ENCODE measurements at places on chromosomes 1 and 21.

DNA sequence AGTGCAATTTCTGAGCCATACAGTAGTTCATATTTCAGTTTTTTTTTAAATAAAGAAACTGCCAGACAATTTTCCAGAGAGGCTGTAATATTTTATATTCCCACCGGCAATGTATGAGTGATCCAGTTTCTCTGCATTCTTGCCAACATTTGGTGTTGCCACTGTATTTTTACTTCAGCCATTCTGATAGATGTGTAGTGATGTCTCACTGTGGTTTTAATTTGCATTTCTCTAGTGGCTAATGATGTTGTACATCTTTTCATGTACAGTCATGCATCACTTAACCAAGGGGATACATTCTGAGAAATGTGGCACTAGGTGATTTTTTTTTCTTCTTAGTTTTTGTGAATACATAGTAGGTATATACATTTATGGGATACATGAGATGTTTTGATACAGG, 99.6 kb downstream of the CENPF start:
- no peak for DNase-seq

DNA sequence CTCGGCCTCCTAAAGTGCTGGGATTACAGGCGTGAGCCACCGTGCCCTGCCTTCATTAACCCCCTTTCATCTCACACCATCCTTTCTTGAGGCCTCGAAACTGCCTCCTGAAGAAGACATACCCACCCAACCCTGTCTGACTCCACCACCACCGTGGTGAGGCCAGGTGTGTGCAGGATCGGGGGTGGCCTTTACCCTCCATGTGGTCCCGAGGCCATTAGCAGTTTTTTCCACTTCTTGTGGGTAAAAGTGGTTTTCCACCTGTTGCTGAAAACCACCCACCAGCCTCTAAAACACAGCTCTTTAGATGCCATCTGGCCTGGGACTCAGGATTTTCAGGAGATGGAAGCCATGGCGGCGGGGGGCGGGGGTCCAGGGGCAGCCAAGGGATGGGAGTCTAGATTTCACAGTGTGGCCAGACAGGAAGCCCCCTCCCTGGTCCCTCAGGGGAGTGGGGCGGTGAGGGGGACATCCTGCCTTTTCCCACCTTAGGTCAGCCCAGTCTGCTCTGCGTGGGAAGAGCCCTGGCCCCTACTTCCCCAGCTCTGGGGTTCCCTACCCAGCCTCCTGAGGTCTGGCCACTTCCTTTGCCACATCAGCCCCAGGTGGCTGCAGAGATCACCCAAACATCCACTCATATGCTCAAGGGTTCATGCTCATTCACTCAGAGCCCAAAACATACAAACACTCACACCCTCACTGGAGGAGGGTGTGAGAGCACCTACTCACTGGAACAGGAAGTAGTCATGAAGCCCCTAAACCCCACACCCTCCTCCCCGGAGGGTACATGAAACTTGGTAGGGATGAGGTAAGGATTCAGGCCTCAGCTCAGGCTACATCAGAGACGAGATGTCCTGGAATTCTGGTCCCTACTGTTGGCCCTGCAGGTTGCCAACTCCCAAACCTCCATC, 2.3 kb downstream of the FGR start:
- DNase-seq, result no peak

GRCh38 chr1:228647523-228648444, 87.5 kb upstream of the RHOU start:
- peak; percentile 17 for DNase-seq

- DNase-seq, result no peak
Observed at GRCh38 chr21:39348040-39348354, 891 bp downstream of the HMGN1 start.

DNA sequence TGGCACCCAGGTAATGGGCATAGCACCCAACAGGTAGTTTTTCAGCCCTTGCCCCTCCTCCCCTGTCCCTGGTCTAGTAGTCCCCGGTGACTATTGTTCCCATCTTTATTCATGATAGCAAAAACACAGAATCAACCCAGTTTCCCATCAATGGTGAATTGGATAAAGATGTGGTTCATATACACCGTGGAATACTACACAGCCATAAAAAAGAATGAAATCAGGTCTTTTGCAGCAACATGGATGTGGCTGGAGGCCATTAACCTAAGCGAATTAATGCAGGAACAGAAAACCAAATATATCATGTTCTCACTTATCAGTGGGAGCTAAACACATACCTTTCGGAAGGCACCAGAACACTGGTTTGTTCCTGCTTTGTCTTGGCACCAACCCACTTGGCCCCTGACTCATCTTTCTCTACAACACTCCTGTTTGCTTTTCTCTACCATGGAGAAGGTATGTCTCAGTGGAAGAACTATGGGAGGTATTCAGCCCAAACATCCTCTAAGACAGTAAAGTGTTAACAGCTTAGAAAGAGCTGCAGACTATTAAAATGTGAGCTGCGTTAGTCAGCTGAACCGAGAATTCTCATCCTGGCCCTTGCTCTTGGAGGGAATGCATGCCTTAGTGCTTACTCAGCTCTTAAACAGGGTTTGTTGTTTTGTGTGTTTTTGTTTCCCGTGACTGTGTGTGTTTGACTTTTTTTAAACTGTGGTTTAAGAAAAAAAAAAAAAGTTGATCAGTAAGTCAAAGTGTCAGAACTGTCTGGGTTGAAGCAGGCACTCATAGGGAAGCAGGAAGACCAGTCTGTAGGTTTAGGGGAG, 203.0 kb downstream of the TOMM20 start:
- no peak for DNase-seq

All from iPS DF 19.7 (cell line).